ENCODE measurements at places on chromosomes 4 and X.

- no peak for DNase-seq
These were observed 177.0 kb upstream of the RASGEF1B start for GRCh38 chr4:81648576-81649275.

GRCh38 chr4:177339477-177340374 lies 30.1 kb downstream of the NEIL3 start:
- peak; percentile 44 for DNase-seq

DNA sequence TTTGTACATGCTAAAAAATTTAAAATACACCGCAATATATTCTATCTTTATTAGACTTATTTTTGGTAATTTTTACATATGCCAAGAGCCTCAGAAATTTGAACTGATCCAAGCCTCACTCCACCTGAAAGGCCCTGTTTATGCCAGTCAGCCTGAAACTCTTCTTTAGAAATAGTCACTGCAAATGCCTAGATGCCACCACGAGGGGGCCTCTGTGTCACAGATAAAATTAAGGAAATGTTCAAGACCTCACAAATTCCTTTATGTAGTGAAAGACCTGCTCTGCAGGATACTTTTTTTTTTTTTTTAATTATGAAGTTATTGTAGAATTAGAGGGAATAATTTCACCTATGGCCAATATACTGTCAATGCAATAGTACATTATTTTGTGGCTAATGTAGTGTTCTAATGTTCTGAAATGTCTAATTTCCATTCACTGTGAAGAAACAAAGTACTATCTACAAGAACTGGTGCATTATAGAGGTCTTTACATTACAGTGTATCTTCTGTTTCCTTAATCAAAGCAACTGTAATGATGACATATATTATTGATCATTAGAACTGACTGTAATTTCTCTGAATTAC lies 69.8 kb downstream of the DTHD1 start:
- DNase-seq: peak; percentile 17

- DNase-seq: peak; percentile 20
These were observed 82.4 kb downstream of the RAP1GDS1 start for GRCh38 chr4:98343626-98344025.

DNA sequence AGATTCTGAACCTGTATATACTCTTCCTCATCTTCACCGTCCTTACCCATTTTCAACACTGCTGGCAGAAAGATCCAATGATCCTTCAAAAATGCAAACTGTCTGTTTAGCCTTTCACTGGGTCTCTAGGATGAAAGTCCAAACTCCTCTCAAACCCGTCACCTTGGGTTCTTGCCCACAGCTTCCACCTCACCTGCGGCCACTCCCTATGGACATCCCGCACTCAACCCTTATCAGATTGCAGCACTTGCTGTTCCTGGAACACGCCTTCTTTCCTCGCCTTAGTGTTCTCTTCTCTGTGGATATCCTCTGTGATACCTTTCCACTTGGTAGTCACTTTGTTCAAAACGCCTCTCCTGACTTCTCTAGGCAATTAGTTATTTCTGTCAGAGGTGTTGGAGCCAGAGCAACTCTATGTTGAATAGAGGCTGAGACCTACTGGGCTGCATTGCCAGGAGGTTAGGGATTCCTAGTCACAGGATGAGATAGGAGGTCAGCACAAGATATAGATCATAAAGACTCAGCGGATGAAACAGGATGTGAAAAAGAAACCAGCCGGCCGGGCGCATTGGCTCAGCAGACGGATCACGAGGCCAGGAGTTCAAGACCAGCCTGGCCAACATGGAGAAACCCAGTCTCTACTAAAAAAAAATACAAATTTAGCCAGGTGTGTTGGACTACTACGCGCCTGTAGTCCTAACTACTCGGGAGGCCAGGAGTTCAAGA lies 4.2 kb upstream of the NOCT start:
- DNase-seq: no peak

All from muscle of back (tissue), 13 donors.